ENCODE measurements at places on chromosomes 2 and 18.

DNA sequence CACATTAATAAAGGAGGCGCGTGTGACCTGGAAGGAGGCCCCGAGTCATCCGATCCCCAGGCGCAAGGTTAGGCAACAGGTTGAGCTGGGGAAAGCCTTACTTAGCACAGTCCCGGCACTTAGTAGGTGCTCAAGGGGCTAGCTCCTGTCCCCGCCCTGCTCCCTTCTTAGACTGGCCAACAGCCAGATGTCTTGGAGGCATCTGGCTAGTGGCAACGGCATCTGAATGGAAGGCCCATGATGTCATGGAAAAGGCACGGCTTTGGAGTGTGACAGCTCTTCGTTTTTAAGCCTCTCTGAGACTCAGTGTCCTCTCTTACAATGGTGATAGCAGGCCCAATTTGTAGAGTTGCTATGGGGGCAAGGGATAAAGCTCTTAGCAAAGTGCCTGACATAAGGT, 258.3 kb downstream of the CYRIA start:
- DNase-seq, result no peak

GRCh38 chr2:205471776-205472175, 210.5 kb upstream of the NRP2 start:
- no peak for DNase-seq

DNA sequence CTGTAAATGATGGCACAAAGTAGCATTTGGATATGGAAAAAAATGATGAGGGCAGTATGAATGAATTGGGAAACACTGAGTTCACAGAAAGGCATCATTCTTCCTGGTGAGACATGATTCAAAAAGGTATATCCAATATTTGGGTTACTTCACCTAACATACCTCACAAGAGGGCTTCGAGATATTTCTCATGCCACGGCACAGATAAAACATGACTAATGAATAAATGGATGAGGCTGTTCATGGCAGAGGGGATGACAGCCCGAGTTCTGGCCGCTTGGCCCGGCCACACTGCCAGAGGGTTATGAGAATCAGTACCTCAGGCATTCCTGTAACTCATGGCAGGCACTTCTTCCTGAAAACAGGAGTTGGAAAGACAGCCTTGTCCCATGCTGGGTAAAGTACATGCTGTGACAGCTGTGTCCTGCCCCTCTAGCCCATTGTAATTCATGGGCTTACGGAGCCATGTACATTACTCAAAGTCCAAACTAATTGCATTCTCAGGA, 116.0 kb upstream of the ACVR1C start:
- DNase-seq, result no peak

DNA sequence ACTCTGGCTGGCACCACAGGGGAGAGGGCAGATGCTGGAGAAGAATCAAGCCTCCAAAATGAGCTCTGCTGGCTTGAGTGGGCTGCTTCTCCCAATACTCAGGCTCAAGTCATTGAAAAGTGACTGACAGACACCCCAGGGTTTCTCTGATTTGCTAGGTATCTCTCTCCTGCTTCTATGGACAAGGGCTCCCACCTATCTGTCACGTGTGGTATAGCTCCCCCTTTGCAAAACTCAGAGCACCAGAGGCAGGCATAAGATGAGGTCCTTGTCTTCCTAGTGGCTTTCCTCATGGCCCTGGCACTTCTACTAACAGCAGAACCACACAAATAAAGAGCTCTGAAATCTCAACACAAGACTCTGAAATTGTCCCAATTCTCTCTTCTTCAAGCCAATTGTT, 105.2 kb downstream of the GALNT14 start:
- no peak for DNase-seq

DNA sequence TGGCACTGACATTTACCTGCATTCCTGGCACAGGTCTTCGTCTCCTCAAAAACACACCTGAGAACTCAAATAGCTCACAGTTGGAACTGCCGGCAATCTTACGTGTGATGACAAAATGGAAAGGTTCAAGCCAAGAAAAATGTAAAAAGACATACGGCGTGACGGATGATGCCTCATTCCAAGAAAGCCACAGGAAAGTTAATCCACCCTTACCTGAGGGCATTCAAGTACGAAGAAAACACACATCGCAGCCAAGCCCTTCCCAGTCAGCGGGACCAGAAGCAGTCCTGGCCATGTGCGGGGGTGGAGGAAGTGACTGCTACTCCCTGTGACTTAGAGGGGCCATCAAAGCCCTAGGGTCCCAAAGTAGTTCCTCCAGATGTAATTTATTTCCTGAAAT, 986.3 kb upstream of the CELF4 start:
- no peak for DNase-seq

- DNase-seq, result no peak
Observed at GRCh38 chr2:204625135-204625534, 79.9 kb downstream of the PARD3B start.

GRCh38 chr2:127205218-127206125, 14.6 kb downstream of the CYP27C1 start:
- peak; percentile 63 for DNase-seq

- DNase-seq, result no peak
Observed at GRCh38 chr2:134549104-134549503, 169.7 kb downstream of the TMEM163 start.

GRCh38 chr2:47057687-47058002, 97.5 kb downstream of the STPG4 start:
- DNase-seq, result no peak

DNA sequence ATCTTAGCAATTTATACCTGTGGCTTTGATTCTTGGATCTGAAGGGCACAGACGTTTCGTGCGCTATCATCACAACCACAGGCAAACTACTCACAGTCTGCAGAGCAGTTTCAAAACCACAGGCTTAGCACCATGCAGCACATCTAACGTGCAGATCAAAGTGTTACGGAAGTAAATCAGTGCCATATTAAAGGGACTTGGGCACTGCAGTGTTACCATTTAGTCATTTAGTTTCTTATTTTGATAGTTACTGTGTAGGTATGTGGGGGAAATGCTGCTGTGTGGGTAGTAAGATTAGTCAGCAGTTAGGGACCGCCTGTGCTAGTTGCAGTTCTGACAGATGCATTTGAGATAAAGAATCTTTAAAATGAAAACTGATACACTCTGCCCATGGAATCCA, 384.0 kb downstream of the NBAS start:
- DNase-seq, result no peak

DNA sequence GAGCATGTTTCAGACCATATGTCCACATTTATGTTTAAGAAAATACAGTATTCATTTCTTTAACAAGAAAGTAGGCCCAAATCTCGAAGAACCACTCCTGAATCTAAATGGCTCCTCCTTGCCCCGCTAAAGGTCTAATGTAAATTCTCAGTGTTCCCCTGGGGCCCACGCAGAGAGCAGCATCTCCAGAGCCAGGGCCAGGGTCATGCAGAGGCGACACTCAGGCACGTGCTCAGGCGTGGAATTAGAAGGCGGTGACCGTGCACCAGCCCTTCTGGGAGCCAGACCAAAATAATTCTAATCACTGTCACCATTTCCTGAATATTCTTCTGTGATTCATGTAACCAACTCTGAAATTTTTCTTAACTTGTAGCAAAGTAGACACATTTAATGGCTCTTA, 68.3 kb upstream of the MYT1L start:
- no peak for DNase-seq

- no peak for DNase-seq
Observed at GRCh38 chr2:216535454-216535995, 36.9 kb downstream of the RPL37A start.

GRCh38 chr2:43169987-43170386, 56.4 kb downstream of the ZFP36L2 start:
- no peak for DNase-seq

GRCh38 chr18:22932885-22933205, 283 bp upstream of the RBBP8 start:
- DNase-seq, result no peak

- DNase-seq, result no peak
Observed at GRCh38 chr2:1210352-1210751, 202.9 kb upstream of the TPO start.

GRCh38 chr2:33278245-33278943, 198.1 kb upstream of the RASGRP3 start:
- no peak for DNase-seq

- DNase-seq, result no peak
Observed at GRCh38 chr2:176418768-176419167, 149.5 kb downstream of the MTX2 start.

DNA sequence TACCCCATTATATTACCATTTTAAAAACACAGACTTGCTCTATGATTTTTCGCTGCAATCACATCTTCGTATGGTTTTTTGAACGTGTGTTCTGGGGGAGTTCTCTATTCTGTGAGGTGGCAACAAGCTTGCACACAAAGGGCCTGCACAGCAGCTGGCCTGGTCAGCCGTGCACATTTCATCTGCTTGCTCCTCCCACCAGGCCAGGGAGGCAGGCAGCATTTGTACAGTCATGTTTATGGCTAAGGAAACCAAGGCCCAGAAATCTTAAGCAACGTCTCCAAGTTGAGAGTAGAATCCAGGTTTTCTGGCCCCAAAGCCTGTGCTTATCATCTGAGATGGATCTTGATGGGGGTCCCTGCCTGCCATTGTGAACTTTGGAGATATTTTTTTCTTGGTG, 106.4 kb upstream of the SMIM21 start:
- no peak for DNase-seq

DNA sequence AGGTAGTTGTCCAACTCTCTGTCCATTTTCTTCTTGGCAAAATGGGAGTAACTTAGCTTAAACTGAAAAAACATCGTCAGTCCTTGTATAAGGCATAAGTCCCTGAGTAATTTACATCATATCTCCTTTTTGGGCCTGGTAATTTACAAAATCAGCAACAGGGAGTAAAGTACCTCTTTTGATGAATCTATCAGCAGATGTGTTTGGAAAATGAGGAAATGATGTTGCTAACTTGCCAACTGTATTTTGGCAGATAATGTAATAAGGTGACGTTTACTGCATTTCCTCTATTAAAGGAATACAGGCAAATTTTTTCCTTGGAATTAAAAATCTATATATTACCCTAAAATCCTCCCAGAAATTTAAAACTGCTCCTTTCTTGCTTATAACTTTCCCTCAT, 29.2 kb downstream of the ANKRD44 start:
- no peak for DNase-seq

- DNase-seq, result no peak
Observed at GRCh38 chr2:10826026-10826425, 13.4 kb upstream of the PDIA6 start.

GRCh38 chr2:37417321-37417720, 72.9 kb downstream of the QPCT start:
- DNase-seq, result no peak

GRCh38 chr2:191917967-191918651, 71.2 kb upstream of the CAVIN2 start:
- no peak for DNase-seq

- DNase-seq, result no peak
Observed at GRCh38 chr2:219641390-219642068, 14.1 kb downstream of the SLC4A3 start.

- DNase-seq, result peak; percentile 55
Observed at GRCh38 chr2:126880324-126880723, 18.4 kb upstream of the TEX51 start.

DNA sequence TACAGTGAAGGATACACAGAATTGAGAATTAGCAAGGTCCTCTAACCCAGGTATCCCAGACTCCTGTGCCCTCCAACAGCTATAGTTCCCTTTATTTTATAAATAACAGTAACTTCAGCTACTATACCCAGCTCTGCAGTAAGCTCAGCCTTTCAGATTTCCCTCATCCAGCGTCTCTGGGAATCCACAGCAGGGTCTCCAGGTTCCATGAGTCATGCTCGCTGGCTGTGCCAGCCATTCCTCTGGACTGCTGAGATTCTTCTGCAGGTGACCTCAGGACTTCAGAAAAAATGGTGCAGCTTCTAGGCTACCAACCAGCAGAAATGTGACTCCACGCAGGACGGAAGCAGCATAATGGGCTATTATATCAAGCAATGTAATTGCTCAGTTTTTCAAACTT, 419.3 kb downstream of the ZNF516 start:
- no peak for DNase-seq

DNA sequence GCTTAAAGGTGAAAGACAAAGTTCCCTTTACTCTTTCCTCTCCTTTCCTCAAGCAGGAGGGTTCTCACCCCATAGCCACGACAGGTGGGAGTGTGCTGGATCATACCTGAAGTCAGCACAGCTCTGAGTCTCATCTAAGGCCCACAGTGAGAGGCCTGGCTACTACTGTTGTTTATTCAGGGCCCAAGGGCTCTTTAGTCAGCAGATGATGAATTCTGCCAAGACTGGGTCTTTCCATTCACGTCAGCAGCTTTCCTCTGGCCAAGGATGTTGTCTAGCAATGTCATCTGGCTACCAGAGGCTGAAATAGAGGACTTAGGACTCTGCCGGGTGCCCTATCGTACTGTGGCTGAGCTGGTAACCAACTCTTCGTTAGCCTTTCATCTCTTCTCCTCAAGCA, 308.4 kb upstream of the THUMPD2 start:
- DNase-seq, result no peak

GRCh38 chr2:133426791-133427190, 141.5 kb downstream of the NCKAP5 start:
- DNase-seq, result no peak

- no peak for DNase-seq
Observed at GRCh38 chr2:74693668-74694067, 39.6 kb downstream of the SEMA4F start.

DNA sequence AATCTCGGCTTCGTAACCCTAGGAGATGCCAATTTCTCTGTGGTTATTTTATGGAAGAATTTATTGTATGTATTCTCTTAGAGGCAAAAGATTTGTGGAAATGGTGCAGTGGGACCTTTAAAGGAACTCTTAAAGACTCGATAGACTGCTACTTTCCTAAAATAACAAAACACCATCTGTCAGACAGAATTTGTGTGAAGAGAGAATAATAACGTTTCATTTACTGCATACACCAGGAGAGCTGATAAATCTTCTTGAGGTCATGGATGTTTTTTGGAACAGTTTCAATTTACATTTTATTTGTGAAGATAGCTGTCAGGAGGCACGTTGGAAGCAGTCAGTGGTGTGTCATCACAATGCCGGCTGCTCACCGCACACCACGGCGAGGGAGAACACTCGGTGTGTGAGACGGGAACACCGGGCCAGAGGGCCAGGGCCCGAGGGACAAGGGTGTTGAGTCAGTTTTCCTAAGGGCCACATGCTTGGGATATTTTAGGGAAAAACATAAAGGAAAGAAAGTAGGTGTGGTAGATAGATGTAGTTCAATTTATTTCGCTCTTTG, 1681.0 kb upstream of the DDX18 start:
- no peak for DNase-seq

GRCh38 chr18:14947482-14948162, 199.7 kb downstream of the ANKRD30B start:
- DNase-seq, result no peak

- no peak for DNase-seq
Observed at GRCh38 chr18:49754866-49755265, 58.5 kb downstream of the ACAA2 start.

- no peak for DNase-seq
Observed at GRCh38 chr2:119421741-119422140, 9.9 kb upstream of the TMEM37 start.

DNA sequence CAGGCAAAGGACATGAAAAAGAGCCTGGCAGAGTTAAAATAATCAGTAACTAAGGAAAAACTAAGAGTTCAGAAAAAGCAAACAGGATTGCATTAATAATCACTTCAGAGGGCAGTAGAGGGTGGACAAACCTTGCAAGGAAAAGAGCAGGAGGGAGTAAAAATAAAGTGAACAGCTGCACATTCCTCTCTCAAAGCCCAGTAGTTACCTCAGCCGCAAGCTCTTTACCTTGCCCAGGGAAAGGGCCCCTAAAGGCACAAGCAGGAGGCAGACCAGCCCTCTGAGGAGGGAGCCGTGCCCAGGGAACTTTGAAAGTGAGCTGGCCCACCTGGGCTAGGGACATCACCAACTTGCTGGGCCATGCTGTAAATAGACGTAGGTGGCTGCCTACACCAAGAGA, 196.9 kb downstream of the C1D start:
- DNase-seq, result no peak
